ENCODE measurements at places on chromosomes 11 and 22.

GRCh38 chr22:46070803-46071450, 79.4 kb upstream of the PPARA start:
- no peak for DNase-seq

DNA sequence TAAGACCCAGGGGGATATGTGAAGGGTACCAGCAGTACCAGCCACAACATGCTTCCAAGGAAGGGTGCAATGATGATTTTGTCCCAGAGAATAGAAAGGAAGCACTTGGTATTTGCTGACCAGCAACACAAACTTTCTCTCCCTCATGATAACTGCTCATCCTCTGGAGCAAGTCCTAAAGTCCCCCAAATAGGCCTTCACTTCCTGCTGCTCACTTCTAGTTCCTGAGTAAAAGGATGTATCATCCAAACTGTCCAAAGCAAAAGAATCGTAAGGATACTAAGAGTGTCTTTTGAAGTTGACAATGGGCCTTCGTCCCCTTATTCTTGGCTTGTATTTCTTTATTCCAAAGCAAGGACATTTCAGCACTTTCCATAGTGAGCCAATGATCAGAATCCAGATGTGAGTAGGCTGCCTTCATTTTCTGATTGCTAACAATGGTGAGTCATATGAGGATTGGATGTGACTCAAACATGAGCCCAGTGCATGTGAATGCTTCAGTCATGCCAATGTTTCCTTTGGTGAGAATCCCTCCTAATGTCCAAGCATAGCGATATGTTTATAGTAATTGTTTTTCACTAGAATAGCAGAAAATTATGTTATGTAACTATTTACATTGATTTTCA, 243.4 kb upstream of the POU2AF2 start:
- DNase-seq = no peak

DNA sequence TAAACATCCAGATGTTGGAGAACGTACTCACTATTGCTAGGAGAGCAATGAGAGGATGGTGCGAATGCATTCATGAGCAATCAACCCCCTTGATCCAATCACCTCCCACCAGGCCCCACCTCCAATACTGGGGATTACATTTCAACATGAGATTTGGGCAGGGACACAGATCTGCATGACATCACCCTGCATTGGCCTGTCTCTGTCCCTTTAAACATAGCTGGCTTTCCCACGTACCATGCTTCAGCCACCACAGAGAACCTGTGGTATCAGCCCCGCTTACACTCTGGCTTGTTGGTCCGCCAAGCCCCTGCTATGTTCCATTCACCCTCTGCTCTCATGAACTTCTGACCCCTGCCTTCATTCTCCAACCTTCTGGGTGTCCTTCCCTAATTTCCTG, 157.5 kb upstream of the E2F8 start:
- no peak for DNase-seq

DNA sequence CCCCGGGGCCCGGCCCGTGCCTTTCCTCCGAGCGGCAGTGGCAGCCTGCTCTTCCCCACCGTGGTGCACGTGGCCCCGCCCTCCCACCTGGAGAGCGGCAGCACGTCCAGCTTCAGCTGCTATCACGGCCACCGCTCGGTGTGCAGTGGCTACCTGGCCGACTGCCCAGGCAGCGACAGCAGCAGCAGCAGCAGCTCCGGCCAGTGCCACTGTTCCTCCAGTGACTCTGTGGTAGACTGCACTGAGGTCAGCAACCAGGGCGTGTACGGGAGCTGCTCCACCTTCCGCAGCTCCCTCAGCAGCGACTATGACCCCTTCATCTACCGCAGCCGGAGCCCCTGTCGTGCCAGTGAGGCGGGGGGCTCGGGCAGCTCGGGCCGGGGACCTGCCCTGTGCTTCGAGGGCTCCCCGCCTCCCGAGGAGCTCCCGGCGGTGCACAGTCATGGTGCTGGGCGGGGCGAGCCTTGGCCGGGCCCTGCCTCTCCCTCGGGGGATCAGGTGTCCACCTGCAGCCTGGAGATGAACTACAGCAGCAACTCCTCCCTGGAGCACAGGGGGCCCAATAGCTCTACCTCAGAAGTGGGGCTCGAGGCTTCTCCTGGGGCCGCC, 11.9 kb downstream of the C22orf31 start:
- no peak for DNase-seq

DNA sequence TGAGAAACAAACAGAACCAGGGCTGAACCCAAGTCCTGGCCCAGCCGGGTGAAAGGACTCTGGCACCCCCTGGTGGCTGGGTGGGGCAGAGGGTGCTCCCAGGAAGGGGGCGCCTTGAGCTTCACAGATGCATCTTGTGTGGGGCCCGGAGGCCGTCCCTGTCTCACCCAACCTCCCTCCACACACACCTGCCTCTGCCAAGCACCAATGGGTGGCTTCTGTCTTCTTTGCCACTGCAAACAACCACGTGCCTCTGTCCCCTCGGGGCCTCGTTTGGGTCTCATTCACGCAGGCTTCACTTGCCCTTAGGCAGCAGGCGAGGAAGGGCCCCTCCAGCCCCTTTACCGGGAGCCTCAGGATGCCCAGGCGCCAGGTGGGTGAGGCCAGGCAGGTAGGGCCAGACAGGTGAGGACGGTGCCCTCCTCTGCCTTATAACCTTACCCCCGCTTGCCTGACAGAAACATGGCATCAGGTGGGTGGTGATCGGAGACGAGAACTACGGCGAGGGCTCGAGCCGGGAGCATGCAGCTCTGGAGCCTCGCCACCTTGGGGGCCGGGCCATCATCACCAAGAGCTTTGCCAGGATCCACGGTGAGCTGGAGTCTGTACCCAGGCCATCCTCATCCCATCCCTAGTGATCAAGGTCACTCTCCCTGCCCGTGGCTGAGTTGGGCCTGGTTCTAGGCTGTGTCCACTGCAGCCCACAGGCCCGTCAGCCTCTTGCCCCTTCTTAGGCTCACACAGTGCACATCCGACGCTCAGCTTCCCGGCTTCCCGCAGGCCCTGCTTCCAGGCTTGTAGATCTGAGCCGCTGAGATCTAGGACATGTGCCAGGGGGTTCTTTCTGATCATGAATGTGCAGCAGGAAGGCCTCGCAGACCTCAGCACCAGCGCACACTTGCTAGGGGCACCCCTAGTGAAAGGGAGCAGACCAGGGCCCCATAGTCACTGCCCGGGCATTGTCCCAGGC, 17.2 kb downstream of the POLR3H start:
- no peak for DNase-seq

GRCh38 chr11:108525161-108525560, 27.0 kb upstream of the POGLUT3 start:
- no peak for DNase-seq

DNA sequence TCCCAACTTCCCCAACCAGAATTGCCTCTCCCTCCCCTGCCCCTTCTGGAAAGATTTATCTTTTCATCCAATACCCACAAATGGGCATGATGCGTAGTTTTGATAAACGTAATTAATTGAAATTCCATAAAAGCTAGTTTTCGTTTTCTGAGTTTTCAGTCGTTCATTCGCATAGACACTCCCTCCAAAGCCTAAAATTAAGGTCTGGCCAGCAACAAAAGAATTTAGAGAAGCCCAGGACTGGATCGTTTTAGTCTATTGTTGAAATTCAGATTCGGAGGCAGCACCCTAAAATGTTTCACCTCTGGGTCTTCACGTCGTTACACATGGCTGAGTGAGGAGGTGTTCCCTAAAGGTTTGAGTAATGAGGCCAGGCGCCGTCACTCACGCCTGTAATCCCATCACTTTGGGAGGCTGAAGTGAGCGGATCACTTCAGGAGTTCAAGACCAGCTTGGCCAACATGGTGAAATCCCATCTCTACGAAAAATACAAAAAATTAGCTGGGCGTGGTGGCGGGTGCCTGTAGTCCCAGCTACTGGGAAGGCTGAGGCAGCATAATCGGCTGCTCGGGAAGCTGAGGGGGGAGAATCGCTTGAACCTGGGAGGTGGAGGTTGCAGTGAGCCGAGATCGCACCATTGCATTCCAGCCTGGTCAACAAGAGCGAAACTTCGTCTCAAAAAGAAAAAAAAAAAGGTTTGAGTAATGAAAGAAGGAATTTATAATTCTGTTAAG, 589 bp upstream of the NDUFC2 start:
- DNase-seq = no peak
